ENCODE measurements at places on chromosomes 5 and 9.

GRCh38 chr5:98031926-98032325, 741.5 kb upstream of the RGMB start:
- no peak for DNase-seq

DNA sequence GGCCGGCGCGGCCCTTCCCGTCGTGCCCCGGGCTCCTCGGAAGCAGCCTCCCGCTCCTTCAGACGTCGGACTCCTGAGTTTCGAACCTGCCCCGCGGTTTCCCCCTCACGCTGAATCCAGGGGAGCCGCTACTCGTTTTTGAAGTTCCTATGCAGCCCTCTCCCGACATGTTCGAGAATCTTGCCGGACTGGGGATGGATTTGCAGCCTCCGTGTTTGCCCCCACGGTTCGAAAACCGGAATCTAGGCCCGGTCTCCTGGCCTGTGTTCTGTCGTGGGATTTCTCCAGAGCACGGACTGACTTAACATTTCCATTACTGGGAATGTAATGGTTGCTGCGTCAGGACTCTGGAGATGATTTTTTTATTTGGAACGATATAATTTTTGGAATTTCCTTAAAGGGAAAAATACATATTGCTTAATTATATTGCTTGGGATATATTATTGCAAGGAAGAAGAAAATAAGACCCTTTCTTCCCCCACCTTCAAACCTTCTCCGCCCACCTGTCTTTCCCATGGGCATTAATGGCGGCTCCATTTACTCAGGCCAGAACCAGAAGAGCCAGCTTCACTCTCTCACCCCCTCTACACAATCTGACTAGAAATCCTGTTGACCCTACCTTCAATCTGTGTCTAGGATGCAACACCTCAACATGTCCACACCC, 8.5 kb upstream of the MGAT1 start:
- DNase-seq, result no peak

- DNase-seq, result no peak
These were observed 461.3 kb upstream of the CLINT1 start for GRCh38 chr5:158320178-158320674.

DNA sequence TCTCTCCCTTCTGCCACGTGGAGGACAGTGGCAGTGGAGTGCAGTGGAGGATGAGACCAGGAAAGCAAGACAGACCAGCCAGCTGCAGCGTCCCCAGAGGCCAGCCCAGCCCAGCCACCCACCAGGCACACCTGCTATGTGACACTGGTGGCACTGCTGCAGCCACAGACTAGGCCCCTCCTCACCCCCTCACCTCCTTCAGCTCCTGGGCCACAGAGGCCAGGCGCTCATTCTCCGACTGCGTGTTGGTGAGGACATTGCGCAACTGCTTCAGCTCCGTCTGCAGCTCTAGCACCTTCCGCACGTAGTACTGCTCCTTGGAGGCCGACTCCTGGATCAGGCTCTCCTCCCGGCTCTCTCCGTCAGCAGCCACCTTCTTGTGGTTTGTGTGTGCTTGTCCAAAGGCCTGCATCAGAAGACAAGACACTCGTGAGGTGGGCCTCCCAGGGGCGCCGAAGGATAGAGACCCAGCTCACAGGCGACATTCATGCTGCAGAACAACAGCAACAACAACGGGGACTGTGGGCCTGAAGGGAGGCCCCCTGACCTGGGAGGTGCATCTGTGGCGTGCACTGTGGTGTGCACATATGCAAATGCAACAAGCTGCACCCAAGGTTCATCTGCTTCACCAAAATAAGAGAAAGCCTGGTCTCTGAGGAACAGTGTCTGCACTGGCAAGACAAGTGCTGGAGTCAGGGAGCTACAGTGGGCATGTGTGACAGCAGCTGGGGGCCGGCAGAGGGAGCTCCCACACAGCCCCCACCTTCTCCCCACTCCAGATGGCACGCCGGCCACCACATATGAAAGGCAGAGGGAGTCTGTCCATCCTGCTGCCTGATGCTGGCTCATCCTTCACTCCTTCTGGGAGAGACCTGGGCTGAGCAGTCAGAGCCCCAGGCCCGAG, 35.5 kb downstream of the BICD2 start:
- peak; percentile 67 for DNase-seq

- no peak for DNase-seq
These were observed 253.4 kb downstream of the ARHGAP26 start for GRCh38 chr5:143023411-143024096.

- peak; percentile 85 for DNase-seq
These were observed 178.8 kb downstream of the SPOCK1 start for GRCh38 chr5:137320056-137321045.

DNA sequence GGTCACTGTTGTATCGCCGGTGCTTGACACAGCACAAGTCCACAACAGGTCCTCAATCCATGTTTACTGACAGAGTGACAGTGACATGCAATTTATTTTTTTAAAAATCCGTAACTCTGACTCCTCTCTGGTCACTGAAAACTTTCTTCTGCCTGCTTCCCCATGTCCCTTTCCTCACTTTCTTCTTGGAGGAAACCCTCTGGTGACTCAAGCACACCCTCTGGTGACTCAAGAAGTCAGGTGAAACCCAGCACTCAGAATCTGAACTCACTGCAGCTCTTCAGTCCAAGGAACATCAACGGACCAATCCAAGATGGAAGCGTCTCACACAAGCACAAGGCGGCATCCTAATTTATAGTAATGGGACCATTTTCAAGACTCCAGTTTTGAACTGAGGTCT, 245.9 kb downstream of the FSTL4 start:
- peak; percentile 37 for DNase-seq

- DNase-seq, result no peak
These were observed 19.0 kb downstream of the TRIM7 start for GRCh38 chr5:181186022-181186421.

GRCh38 chr9:14308853-14309145, 5.1 kb downstream of the NFIB start:
- no peak for DNase-seq

- DNase-seq, result no peak
These were observed 532.2 kb downstream of the ACTL7B start for GRCh38 chr9:108323615-108324014.

DNA sequence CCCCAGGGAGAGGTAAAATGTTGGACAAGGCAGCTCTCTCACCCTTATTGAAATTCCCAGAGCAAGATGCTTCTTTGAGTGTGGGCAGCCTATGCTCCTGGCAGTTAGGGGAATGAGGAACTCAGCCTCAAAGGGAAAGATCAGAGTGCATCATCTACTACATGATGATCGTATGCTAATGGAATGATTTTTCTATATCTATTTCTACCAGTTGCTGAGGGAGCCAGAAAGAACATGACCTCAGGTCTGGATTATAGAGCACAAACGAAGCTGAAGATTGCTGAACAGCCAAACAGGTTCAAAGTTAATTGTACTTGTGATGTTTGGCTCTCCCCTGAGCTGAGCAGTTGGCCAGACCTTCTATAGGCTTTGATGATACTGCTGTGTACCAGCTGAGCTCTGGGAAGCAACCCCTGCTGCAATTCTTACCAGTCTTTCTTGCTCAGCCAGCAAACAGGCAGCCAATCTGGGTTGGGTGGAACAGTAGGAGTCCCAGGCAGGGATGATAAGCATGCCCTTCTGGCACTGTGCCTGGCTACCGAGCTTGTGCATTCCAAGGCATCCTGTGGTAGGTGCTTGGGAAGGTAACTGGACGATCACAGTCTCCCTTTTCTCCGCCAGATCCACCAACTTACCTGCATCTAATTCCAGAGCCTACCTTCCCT, 10.3 kb upstream of the FBXL7 start:
- no peak for DNase-seq

- DNase-seq, result peak; percentile 87
These were observed 1.3 kb upstream of the NFIB start for GRCh38 chr9:14314929-14315874.

DNA sequence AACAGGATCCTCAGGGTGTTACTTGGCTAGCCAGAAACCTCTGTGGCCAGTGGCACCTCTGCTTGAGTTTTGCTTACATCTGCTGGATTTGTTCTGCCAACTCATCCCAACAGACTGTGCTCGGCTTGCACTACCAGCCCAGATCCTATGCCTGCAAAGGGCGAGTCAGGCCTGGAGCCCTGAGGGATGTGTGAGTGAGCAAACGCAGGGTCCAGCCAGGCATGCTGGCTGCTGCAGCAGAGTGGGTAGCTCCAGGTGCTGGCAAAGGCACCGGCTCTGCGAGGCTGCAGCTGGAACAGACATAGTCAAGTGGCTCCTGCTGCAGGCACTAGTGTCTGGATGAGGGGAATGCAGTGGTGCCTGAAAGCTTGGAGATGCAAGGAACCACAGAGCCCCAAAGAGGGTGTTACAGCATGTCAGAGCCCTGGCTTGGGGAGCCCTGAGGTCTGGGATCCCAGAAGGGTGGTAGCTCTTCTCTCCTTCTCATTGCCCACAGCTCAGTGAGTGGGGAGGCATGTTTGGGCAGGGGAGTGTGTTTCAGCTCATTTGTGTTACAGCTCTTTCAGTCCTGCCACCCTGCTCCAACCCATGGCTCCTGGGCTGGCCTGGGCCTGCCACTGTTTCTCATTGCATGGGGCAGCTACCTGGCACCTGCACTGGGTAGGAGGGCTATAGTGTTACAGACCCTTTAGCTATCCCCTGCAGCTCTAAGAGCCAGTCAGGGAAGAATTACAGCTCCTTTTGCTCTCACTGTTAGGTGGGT, 332.6 kb downstream of the TAF11L14 start:
- no peak for DNase-seq

- no peak for DNase-seq
These were observed 259.5 kb downstream of the BNC2 start for GRCh38 chr9:16611001-16611400.

DNA sequence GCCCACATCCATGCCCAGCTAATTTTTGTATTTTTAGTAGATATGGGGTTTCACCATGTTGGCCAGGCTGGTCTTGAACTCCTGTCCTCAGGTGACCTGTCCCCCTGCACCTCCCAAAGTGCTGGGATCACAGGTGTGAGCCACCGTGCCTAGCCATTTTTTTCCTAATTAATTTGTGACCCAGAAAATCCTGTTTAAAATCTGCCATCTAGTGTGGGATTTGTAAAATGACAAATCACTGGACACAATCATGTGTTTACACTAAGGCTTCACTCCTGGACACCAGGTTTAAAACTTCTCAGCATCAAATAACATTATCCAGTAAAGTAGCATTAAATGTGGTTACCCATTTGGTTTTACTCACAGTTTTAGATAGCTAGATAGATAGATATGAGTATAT, 18.6 kb upstream of the KDM4C start:
- DNase-seq, result no peak

GRCh38 chr5:53343187-53343586, 137.2 kb upstream of the FST start:
- DNase-seq, result no peak

- DNase-seq, result no peak
These were observed 81.9 kb upstream of the DHFR start for GRCh38 chr5:80736730-80737129.
